ENCODE measurements at places on chromosomes 13 and 19. TPM values are rescaled to one million over a fixed set of nuclear protein-coding genes. Genes with fewer than 3 reads are reported as not detected.

DNA sequence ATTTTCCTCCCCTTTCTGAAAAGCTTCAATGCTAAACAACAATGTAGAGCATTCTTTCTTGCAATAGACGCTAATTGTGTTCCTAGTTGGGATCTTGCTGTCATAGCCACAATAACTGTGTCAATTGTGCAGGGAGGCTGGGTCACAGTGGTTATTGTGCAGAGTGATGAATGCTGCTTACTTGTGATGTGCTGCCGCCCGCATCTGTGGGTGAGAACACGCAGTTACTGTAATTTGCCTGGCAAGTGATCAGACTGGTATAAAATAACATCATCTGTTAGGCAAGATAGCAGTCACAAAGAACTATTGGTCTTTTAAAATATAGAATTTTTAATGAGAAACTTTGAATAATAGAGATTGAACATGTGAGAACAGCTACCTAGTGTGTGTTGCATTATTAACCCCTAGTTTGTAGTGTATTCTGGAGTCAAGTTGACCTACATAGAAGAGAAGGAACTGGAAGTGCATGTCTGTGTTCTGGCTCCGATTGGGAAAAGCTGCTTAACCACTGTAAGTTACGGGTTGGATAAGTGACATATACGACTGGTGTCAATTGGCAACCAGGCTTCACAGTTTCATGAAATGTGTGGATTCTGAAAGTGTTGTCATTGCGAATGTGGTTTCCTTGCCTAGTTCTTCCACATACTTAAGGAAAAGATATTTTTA is 43.6 kb downstream of the SLAIN1 start:
- DNase-seq: no peak
- H3K4me3 ChIP-seq: no peak overlapping the region
- H3K36me3 ChIP-seq: peaks cover 27% of the 10 kb centered on the region
- H3K27me3 ChIP-seq: no peaks in the 10 kb centered on the region
- H3K27ac ChIP-seq: no peak overlapping the region
- H3K4me1 ChIP-seq: peaks cover 19% of the 10 kb centered on the region

The SCN1B gene
- 1.1 TPM for total RNA-seq

The RFXAP gene
- 19.8 TPM for total RNA-seq

- no peak overlapping the region for H3K27ac ChIP-seq
- DNase-seq: no peak
- no peaks in the 10 kb centered on the region for H3K4me1 ChIP-seq
- H3K27me3 ChIP-seq: peaks cover 4% of the 10 kb centered on the region
- H3K4me3 ChIP-seq: no peak overlapping the region
Observed at GRCh38 chr19:30119180-30119908, 177.3 kb downstream of the URI1 start.

- no peak overlapping the region for H3K4me3 ChIP-seq
- H3K4me1 ChIP-seq: no peaks in the 10 kb centered on the region
- H3K27me3 ChIP-seq: no peaks in the 10 kb centered on the region
- DNase-seq: no peak
- peaks cover 34% of the 10 kb centered on the region for H3K36me3 ChIP-seq
- H3K27ac ChIP-seq: no peak overlapping the region
Observed at GRCh38 chr13:110638814-110639806, 23.8 kb downstream of the NAXD start.

- H3K4me1 ChIP-seq: peaks cover 11% of the 10 kb centered on the region
- no peak overlapping the region for H3K4me3 ChIP-seq
Observed at GRCh38 chr13:41970918-41971317, 10.0 kb upstream of the VWA8 start.

DNA sequence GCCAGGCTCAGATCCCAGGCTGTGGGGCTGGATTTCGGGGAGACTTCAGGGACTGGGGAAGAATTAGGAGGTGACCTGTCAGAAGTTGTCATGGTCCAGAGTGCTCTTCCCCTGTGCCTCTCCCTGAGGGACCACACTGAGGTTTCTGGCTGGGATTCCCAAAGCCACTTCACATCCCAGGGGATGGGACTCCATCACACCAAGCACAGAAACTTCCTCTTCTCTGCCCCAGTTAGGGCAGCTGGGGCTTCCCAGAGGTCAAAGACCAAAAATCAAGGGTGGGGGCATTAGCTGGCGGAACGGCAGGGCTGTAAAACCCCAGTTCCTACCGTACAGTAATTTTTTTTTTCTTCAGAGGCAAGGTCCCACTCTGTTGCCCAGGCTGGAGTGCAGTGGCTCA is 7.4 kb downstream of the FCER2 start:
- H3K4me3 ChIP-seq: no peak overlapping the region
- H3K36me3 ChIP-seq: no peaks in the 10 kb centered on the region
- H3K27me3 ChIP-seq: peaks cover 15% of the 10 kb centered on the region
- H3K4me1 ChIP-seq: peaks cover 6% of the 10 kb centered on the region

DNA sequence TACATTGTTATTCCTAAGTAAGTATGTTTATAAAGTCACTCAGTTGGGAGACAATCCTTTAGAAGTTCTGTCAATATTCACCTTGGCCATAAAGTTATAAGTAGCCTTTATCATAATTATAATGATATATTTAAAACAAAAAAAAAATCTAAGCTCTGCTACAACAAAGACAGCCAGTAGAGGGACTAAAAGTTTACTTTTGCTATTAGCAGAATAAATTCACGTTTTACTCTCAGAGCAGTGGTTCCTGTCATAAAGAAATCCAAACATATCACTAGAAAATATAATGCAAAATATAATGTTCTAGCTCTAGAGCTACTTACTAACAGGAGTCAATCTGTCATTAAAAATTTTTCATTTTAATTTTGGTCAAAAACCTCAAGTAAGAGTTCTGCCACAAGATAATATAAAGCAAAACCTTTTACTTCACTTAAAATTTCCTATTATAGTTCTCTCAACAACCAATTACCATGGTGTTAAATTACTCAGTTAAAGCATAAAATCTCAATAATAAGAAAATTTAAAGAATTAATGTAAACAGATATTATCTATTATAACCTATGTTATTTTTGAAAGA is 17.7 kb downstream of the INTS6 start:
- H3K27me3 ChIP-seq: no peaks in the 10 kb centered on the region
- H3K4me3 ChIP-seq: no peak overlapping the region
- H3K27ac ChIP-seq: no peak overlapping the region
- peaks cover 19% of the 10 kb centered on the region for H3K36me3 ChIP-seq
- H3K4me1 ChIP-seq: peaks cover 5% of the 10 kb centered on the region
- DNase-seq: no peak

GRCh38 chr19:45814851-45815480 is at the start of gene RSPH6A:
Gene RSPH6A (minus strand): TSS chr19:45815308. CDS start chr19:45815176, 132 bp downstream.
- no peaks in the 10 kb centered on the region for H3K4me1 ChIP-seq

- peak overlapping the region; percentile 86 for H3K4me3 ChIP-seq
- H3K4me1 ChIP-seq: peaks cover 15% of the 10 kb centered on the region
- H3K36me3 ChIP-seq: peaks cover 9% of the 10 kb centered on the region
- DNase-seq: peak; percentile 43
- no peaks in the 10 kb centered on the region for H3K27me3 ChIP-seq
Observed at GRCh38 chr19:17555929-17556813, 722 bp downstream of the COLGALT1 start.

- H3K4me3 ChIP-seq: peak overlapping the region; percentile 38
- no peaks in the 10 kb centered on the region for H3K36me3 ChIP-seq
- H3K27ac ChIP-seq: no peak overlapping the region
- H3K4me1 ChIP-seq: peaks cover 27% of the 10 kb centered on the region
Observed at GRCh38 chr13:112726016-112726767, 36.4 kb downstream of the ATP11A start.

- H3K27ac ChIP-seq: peak overlapping the region; percentile 63
- no peaks in the 10 kb centered on the region for H3K27me3 ChIP-seq
- DNase-seq: peak; percentile 29
- peaks cover 32% of the 10 kb centered on the region for H3K36me3 ChIP-seq
Observed at GRCh38 chr13:79392882-79393563, 13.0 kb downstream of the RBM26 start.

GRCh38 chr13:20498129-20498528 is 27.5 kb downstream of the CRYL1 start:
- no peaks in the 10 kb centered on the region for H3K27me3 ChIP-seq
- no peak overlapping the region for H3K4me3 ChIP-seq
- peaks cover 2% of the 10 kb centered on the region for H3K36me3 ChIP-seq
- H3K4me1 ChIP-seq: no peaks in the 10 kb centered on the region
- no peak for DNase-seq

DNA sequence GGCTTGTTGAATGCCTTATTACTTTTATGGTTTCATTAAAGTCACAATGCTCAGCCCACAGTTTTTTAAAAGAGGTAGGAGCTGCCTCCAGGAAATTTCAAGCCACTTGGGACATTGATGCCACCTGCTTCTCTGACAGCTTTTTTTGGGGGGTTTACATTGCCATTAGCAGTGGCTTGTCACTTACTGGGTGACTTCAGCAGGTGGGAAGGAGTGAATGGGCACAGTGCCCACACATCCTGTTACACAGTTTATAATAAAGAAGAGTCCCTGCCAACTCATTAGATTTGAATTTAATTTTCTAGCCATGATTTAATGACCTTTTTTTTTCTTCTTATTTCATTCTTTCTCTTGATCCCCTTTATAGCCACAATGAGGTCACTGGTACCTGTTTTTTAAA is 61.0 kb downstream of the NHLRC3 start:
- no peak overlapping the region for H3K27ac ChIP-seq
- H3K4me3 ChIP-seq: no peak overlapping the region
- H3K36me3 ChIP-seq: no peaks in the 10 kb centered on the region
- H3K4me1 ChIP-seq: peaks cover 23% of the 10 kb centered on the region
- H3K27me3 ChIP-seq: no peaks in the 10 kb centered on the region
- DNase-seq: no peak

- DNase-seq: no peak
- peaks cover 26% of the 10 kb centered on the region for H3K36me3 ChIP-seq
- H3K27me3 ChIP-seq: no peaks in the 10 kb centered on the region
- peaks cover 20% of the 10 kb centered on the region for H3K4me1 ChIP-seq
- H3K4me3 ChIP-seq: peak overlapping the region; percentile 45
Observed at GRCh38 chr19:18915639-18916038, 3.5 kb downstream of the COPE start.

DNA sequence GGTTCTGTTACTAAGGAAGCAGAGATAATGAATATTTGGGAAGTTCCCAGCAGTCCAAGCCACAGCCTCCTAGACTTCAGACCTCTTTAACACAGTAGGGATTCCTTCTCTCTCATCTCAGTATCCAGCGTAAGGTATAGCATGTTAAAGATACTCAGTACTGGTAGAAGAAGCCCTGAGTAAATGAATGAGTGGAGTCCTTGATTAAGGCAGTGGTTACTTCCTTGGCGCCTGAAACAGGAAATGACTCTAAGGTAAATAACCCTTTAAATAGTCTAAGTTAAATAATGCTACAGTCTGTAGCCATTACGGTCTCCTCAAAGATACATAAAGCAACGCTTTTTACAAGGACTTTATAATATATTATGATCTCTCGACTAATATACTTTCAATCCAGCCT is 650.8 kb upstream of the MIR17HG start:
- no peaks in the 10 kb centered on the region for H3K27me3 ChIP-seq
- H3K27ac ChIP-seq: no peak overlapping the region
- H3K4me3 ChIP-seq: no peak overlapping the region
- DNase-seq: no peak
- no peaks in the 10 kb centered on the region for H3K4me1 ChIP-seq

The LRCH1 gene
- total RNA-seq: 21.8 TPM

The ZNF730 gene
- total RNA-seq: 0.21 TPM

DNA sequence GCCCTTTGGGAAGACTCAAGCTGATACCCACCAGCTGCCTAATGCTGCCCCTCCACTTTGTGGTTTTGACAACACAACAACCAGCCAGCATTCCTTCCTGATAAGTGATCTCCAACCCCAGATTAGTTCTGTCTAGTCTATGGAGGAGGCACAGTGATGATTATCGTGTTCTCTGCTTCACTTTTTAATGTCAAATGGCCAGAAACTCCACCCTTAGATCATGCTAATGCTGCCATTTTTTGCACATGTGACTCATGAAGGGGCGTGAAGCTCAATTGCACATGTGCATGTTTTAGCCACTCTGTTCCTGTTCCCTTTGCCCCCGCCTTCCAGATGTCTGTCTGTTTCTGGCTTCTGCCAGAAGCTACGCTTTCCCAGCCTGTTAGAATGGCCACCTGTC is 199.8 kb downstream of the COG6 start:
- peaks cover 10% of the 10 kb centered on the region for H3K27me3 ChIP-seq
- peaks cover 2% of the 10 kb centered on the region for H3K36me3 ChIP-seq
- no peak overlapping the region for H3K27ac ChIP-seq
- no peak overlapping the region for H3K4me3 ChIP-seq
- H3K4me1 ChIP-seq: no peaks in the 10 kb centered on the region

- DNase-seq: no peak
- peaks cover 2% of the 10 kb centered on the region for H3K27me3 ChIP-seq
Observed at GRCh38 chr13:44396701-44397580, 23.3 kb downstream of the SERP2 start.

DNA sequence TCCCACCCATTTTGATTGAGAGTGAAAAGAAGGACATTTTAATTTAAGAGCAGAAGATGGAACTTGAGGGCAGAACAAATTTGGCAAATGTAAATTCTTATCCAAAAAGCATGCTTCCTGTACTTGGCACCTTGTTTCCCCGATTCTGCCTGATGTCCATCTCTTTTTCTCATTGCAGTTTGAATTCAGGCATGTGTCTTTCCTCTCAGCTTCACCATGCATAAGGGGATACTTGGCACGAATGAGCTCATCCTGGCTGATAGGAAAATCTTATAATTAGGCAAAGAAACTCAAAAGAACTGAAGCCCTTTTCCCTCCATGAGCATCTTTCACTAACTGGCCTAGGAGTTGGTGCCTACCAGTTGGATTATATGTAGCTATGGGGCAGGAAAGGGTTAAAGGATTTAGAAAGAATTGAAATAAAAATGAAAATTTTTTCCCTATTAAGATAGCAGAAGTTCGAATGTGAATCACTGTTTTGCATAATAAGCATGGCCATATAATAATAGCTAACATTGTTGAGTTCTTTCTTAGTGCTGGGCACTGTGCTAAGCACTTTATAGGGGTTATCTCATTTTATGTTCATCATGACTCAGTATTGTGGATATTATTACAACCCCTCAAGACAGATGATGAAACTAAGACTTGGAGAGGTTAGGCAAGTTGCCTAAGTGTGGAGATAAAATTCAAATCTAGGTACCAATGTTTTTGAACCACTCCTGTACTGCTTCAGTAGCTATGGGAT is 386.6 kb downstream of the KCNRG start:
- no peaks in the 10 kb centered on the region for H3K36me3 ChIP-seq
- H3K4me3 ChIP-seq: no peak overlapping the region
- no peak overlapping the region for H3K27ac ChIP-seq
- DNase-seq: no peak

DNA sequence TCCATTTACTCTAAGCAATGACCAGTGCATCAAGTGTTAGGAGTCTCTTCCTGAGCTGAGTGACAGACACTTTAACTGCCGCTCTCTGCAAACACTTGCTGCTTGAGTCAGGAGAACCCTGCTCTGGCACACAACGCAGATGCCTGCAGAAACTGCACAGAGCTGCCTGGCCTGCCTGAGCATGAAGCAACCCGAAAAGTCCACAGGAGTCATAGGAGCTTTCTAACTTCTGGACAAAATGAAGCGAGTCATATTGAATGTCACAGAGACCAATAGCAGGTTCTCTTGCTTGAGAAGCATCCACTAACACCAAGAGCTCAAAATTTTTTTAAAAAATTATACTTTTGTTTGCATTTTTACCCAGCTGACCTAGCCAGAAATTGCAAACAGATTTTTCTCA is 232.4 kb downstream of the LHFPL6 start:
- H3K27me3 ChIP-seq: no peaks in the 10 kb centered on the region
- H3K27ac ChIP-seq: no peak overlapping the region
- no peak for DNase-seq
- H3K4me1 ChIP-seq: no peaks in the 10 kb centered on the region

Measured in activated T-helper 1 cell treated with anti-CD3 and anti-CD28 coated beads, Interleukin-12 subunit alpha, Interleukin-12 subunit beta, Interleukin-2, Interleukin-4 antibody, amounts not matched to agents 30 ng/mL and 10 ng/mL and 1 ng/mL, durations not matched to agents 14 hours and 24 hours and 36 hours (primary cell).